Left cardiac atrium (tissue), 4 donors: ENCODE measurements at places on chromosomes 5 and 9. TPM values are rescaled to one million over a fixed set of nuclear protein-coding genes. Genes with fewer than 3 reads are reported as not detected.

Gene FLT4
- 5.6 TPM for total RNA-seq

Gene KCNT1
- 1.2 TPM for total RNA-seq

Gene IL4
- not detected for total RNA-seq

Gene AQP7
- 123 TPM for total RNA-seq

Gene MYO10
- 3.8 TPM for total RNA-seq

GRCh38 chr5:145760660-145761059, 74.5 kb downstream of the PRELID2 start:
- no peak for DNase-seq

- no peak for DNase-seq
Observed at GRCh38 chr5:81768935-81769452, 18.1 kb upstream of the SSBP2 start.

GRCh38 chr9:22481566-22481965, 34.9 kb downstream of the DMRTA1 start:
- DNase-seq: no peak

DNA sequence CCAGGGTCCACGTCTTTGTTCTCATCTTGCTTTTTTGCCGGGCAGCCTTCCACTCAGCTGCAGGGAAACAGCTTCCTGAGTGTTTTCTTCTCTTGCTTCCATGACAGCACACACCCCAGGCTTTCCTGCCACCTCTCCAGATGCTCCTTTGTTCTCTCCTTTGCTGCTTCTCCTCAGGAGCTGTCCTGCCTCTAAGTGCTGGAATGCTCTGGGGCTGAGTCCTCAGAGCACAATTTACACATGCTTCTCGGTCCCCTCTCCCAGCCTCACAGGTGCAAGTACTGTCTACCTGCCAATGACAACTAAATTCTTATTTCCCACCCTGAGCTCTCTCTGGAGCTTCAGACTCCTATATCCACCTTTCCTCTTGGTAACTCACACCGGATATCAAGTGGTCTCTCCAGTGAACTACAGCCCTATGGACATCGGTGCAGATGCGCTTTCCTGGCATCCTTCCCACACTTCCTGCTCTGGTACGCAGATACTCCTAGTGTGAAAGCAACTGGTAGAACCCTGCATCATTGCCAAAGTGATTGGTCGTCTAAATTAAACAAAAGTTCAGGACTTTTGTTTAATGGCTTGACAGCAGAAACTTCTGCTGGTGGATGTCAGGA, 13.4 kb upstream of the ACSL6 start:
- DNase-seq: no peak

GRCh38 chr5:61330341-61330844, 1.7 kb upstream of the ZSWIM6 start:
- DNase-seq: peak; percentile 37

GRCh38 chr9:134192951-134193731, 28.8 kb upstream of the RNU6ATAC start:
- DNase-seq: peak; percentile 8

- no peak for DNase-seq
Observed at GRCh38 chr9:99106044-99106375, 1.1 kb downstream of the TGFBR1 start.

GRCh38 chr5:173304591-173304988, 23.6 kb downstream of the STC2 start:
- no peak for DNase-seq

GRCh38 chr5:88682131-88682530, 200.9 kb downstream of the MEF2C start:
- DNase-seq: no peak

DNA sequence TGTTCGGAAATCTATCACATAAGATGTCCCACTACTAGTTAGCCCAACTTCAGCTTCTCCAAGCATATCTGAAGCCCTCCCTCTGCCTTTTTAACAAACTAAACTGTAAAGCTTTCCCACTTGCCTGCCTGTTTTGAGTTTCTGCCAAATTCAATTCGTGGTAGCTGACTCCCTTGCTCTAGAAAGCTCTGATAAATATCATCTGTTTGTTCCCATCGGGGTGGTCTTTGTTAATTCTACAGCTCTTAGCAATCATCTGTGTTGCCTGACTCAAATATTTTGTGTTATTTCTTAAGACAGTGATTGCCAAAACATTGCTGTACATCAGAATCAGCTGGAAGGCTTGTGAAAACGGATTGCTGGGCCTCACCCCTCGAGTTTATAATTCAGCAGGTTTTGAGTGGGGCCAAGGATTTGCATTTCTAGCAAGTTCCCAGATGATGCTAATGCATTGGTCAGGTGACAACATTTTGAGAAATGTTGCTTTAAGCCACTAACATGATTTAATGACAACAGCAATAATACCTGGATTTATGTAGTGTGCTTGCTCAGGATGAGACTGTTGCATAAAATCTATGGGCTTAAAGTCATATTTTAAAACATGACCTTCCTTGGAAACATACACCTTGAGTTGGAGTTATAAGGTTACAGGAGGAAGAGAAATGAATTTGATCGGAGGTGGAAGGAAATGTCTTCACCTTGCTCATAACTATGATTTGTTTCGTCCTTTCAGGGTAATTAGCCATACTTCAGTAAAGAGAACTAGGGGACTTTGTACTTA, 631.9 kb downstream of the PSAT1 start:
- DNase-seq: no peak

DNA sequence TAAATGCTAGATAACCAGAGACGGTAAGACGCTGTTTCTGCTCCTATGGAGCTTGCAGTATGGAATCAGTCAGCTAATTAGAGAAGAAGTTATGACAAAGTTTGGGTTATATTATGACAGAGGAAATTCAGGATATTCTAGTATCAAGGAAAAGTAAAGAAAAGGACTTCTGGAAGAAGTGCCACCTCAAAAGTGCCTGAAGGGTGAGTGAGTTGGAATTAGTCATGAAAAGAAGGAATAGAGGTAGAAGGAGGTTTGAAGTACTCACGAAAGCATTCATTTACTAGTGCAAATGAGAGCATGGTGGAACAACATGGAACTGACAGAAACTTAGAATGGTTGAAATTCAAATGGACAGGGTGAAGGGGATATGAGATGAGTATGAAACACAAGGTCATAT, 40.4 kb upstream of the MTAP start:
- no peak for DNase-seq

GRCh38 chr5:120140501-120140900, 323.6 kb upstream of the PRR16 start:
- DNase-seq: no peak

GRCh38 chr9:124399323-124399967, 15.8 kb downstream of the PSMB7 start:
- peak; percentile 53 for DNase-seq

DNA sequence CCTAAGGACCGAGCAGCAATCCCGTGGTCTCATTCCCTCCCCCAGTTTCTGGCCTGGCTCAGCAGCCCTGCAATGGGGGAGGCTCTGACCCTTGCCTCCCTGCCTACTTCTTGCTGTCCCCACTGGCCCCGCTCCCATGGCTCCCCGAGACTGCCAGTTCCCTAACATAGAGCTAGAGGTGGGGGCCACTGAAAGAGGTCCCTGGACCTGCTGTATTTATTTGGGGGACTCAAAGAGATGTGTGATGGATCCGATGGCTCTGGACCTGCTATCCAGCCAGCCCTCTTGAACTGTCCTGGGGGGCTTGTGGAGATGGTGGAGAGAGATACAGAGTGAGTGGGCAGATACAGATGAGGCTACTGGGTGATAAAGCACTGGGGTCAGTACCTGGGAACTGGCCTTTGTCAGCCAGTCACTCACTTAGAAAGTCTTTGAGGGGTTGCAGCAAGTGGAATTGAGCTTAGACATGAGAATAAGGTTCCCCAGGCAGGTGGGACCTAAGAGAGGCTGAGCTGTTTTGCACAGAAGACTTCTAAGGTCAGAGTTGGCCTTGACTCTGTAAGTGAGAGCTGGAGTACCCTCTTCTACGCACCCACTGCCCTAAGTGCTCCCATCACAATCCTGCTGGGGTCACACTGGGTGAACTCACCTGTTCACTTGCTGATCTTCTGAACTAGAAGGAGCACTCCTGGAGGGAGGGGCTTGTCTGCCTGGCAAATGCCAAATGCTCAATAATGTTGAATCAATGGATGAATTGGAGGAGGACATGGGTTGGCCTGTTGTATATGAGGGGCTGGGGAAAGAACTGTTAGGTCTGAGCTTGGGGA, 42.9 kb downstream of the CXXC5 start:
- DNase-seq: no peak

- DNase-seq: no peak
Observed at GRCh38 chr9:18689921-18690320, 216.0 kb downstream of the ADAMTSL1 start.
